ENCODE measurements at places on chromosomes 3 and 15. TPM values are rescaled to one million over a fixed set of nuclear protein-coding genes. Genes with fewer than 3 reads are reported as not detected.

XYLB gene
- total RNA-seq = 4.1 TPM

CCRL2 gene
- total RNA-seq = not detected

DNA sequence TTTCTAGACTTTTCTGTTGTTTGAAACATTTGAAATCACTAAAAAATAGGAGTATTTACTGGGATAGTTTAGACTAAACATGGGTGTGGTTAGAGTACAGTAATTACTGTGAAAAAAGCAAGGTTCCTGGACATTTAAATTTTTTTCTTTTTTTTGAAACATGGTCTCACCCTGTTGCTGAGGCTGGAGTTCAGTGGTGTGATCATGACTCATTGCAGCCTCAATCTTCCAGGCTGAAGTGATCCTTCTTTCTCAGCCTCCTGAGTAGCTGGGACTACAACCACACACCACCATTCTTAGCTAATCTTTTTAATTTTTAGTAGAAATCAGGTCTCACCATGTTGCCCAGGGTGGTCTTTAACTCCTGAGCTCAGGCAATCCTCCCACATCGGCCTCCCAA, 20.4 kb upstream of the CELF6 start:
- peak; percentile 51 for DNase-seq

DNA sequence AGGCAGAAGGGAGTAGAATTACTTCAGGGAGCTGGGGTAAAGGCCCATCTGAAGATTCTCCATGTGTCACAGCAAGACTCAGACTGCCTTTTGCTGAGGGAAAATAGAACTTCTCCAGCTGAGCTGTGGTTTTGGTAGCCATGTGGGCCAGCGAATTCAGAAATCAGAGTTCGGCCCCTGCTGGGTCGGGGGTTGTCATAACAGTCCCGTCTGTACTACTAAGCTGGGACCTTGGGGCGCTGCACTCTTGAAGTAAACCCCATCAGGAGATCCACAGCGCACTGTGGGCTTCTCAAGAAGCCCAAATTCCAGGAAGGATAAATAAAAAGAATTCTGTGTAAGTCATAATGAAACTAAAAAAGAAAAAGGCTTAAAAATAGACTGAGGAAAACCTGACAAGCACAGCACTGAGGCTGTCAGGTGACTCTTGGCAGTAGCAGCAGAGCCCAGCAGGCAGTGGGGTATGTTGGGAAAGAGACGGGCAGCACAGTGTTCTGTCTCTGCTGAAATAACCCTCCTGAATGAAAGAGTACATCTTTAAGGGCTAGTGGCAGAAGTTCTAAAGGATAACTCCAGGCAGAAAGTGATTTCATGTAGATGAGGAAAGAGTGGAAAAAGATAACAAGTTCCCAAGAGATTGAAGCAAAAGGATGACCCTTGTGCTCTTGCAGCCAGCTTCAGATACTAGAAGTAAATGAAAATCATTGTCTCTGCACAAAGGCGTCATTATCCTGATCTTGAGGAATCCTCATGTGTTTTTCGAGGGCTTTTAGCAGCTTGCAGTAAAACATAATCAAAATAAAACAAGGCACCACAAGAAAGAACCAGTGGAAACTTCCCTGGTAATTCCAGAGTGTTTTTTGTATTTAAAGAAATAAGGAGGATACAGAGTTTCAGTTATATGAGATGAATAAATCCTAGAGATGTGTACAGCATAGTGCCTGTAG, 74.5 kb downstream of the RAB7A start:
- no peak for DNase-seq

DNA sequence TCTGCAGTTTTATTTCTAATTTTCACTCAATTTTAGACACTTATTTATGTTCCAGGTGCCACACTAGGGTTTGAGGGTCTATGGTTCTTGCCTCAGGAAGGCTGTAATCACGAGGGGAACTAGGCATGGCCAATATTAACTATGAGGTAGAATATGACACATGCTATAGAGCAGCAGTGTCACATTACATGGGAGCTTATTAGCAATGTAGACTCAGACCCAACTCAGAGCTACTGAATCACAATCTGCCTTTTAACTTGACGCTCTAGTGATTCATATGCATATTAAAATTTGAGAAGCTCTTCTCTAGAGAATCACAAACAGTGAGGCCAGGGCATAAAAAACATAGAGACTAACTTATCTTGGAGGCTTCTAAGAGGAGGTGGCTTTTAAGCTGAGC, 32.8 kb upstream of the MRPL3 start:
- DNase-seq = peak; percentile 92

DNA sequence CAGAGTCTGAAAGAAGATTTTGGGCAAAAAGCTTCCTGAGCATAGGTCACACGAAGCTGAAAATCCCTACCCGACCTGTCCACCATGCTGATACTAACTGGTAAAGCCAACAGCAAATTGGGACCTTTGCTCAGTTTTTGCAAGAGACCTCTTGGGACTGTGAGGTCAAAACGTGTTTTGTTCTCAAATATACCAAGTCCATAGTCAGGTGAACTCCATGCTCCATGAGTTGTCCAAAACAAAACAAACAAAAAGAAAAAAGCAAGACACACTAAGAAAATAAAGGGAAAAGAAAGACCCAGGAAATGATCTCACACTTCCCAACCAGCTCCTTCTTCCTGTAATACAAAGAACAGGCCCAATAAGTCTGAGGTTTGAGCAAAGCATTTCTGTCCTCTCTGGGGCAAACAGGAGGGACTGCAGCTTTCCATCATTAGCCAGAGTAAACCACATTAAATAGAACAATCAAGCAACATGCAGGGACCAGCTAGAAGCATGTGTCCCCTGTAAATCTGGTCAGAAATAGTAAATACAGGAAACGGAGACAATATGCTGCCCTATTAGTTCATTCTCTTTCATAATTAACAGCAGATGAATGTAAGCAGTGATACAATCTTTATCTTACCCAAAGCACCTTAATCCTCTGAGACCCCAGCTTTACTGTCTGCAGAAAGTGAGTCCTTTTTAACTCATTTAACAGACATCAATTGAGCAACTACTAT, 125.0 kb upstream of the LIPC start:
- DNase-seq = peak; percentile 21
